A549 treated with CpdA at 1 μM for 4 hours (cell line): ENCODE measurements at places on chromosomes 3 and 15. TPM values are rescaled to one million over a fixed set of nuclear protein-coding genes. Genes with fewer than 3 reads are reported as not detected.

Gene HRG
- total RNA-seq: 0.02 TPM in 1 of 5 replicates, not detected in the others

Gene ABI3BP
- 0.75 to 2.8 TPM (median 0.99 TPM) in 5 replicates for total RNA-seq

Gene HDC
- 0.07 to 0.16 TPM (median 0.10 TPM) in 3 of 5 replicates, not detected in the others for total RNA-seq

Gene UNC13C
- total RNA-seq: not detected in 5 replicates

Gene OXTR
- 9.0 to 10.9 TPM (median 9.4 TPM) in 5 replicates for total RNA-seq

Gene UCN2
- 8.5 to 11.8 TPM (median 10.2 TPM) in 5 replicates for total RNA-seq

Gene ALG1L2
- total RNA-seq: not detected in 5 replicates

Gene SIDT1
- 0.37 to 0.56 TPM (median 0.46 TPM) in 5 replicates for total RNA-seq
